Ecto neural progenitor cell (in vitro differentiated cells): ENCODE measurements at places on chromosomes 7 and 10.

GRCh38 chr7:47873762-47874161 is 74.5 kb downstream of the PKD1L1 start:
- no peak for DNase-seq

DNA sequence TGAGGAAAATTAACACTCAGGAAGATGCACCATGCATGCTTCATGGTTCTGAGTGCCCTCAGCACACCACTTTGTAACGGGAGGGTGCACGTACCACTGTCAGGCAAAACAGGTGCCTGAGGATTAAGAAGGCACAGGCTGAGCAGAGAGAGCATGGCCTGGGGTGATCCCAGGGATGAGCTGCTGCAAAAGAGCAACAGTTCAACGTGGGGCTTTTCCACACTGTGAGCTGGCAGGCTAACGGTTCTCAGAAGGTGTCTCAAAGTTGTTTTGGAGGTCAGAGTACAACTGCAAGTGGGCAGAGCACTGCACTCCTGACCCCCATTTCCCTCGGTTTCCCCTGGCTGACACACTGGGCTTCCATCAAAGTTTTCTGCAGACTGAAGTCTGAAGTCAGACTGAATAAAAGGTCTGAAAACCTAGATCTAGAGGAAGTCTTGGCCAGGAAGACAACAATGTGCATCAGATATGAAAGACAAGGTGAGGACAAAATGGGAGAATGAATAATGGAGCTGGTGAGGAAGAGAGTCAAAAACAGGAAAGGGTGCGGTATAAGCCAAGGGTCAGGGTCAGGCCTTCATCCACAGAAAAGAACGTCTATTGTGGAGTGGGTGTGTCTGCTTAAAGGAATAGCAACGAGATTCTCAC is 20.5 kb downstream of the ZNF438 start:
- DNase-seq: no peak

DNA sequence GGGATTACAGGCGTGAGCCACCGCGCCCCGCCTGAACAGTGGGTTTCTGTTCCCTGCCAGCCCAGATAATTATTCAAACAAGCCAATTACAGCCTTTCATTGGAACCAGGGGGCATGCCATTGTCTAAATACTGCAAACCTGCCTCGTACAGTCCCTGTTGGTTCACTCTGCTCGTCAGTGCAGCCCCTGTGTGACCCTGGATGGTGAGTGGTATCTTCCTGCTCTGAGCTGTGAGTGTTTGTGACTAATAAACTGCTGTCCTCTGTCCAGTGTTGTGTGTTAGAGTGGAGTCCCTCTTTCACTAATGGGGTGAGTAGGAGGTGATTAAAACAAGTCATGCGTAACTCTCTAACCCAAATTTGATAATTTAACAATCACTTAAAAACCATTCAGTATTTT is 176.5 kb upstream of the FAM3C start:
- DNase-seq: no peak

DNA sequence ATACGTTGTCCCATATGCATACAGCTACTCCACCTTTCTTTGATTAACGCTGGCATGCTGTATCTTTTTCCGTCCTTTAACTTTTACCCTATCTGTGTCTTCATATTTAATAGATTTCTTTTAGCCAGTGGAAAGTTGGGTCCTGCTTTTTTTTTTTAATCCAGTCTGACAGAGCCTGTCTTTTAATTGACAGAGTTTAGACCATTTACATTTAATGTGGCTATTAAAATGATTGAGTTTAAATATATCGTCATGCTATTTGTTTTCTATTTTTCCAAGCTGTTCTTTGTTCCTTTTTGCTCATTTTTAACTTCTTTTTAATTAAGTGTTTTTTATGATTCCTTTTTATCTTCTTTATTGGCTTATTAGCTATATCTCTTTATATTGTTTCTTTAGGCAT is 217.6 kb upstream of the NEBL start:
- DNase-seq: no peak

GRCh38 chr7:155512246-155512887 is 34.0 kb downstream of the CNPY1 start:
- DNase-seq: no peak

DNA sequence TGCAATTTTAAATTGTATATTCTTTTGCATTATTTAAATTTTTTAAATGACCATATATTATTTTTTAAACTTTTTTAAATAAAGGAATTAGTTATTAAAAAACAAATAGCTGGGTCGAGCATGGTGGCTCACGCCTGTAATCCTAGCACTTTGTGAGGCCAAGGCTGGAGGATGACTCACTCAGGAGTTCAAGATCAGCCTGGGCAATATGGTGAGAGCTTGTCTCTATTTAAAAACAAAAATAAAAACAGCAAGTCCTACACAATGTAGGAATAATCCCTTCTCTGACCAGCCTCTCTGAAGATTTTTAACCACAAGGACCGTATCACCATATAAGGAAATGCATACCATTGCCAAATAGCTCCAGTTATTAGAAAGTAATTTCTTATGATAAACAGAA is 19.6 kb downstream of the NOC3L start:
- no peak for DNase-seq

- DNase-seq: no peak
Measured at GRCh38 chr10:17981766-17982380, 30.2 kb downstream of the SLC39A12 start.

- no peak for DNase-seq
Measured at GRCh38 chr7:152527610-152528032, 91.8 kb upstream of the KMT2C start.

- DNase-seq: no peak
Measured at GRCh38 chr7:40151504-40151903, 16.7 kb downstream of the SUGCT start.

- no peak for DNase-seq
Measured at GRCh38 chr10:16987206-16987621, 142.4 kb downstream of the CUBN start.

DNA sequence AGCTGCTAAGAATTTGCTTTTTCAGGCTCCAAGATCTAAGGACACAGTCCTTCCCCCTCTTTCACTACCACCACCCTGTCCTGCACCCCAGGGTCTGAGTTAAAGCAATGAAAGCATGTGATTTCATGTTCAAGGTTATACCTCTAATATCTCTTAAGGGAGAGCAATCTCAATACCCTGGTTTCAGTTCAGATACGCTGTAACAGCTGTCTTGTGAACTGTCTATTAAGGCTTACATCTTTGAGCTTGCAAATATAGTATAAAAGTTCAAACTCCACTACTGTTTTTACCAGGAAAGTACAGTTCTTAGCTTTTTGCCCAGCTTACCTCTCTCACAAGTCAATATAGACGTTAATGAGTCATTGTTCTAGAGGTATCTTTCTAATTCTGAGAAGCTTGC is 2.6 kb downstream of the CPVL start:
- no peak for DNase-seq
